ENCODE measurements at places on chromosomes 7 and 10.

DNA sequence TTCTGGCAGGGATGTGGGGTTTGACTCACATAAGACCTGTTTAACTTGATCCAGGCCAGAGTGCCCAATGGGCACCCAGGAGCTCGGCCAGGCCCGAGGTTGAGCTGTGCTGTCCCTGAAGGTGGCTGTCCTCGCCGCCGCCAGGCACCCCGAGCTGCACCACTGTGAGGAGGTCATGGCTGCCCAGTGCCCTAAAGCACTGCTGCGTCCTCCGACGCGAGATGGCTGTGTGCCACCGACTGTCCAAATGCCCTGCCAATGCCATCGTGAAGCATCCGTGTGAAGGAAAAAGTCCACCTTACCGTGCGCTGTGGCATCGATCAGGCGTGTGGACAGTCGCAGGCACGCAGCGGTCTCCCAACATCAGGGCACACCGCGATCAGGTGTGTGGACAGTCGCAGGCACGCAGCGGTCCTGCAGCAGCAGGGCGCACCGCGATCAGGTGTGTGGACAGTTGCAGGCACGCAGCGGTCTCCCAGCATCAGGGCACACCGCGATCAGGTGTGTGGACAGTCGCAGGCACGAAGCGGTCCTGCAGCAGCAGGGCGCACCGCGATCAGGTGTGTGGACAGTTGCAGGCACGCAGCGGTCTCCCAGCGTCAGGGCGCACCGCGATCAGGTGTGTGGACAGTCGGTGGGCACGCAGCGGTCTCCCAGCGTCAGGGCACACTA, 120.3 kb downstream of the VIPR2 start:
- no peak for DNase-seq

DNA sequence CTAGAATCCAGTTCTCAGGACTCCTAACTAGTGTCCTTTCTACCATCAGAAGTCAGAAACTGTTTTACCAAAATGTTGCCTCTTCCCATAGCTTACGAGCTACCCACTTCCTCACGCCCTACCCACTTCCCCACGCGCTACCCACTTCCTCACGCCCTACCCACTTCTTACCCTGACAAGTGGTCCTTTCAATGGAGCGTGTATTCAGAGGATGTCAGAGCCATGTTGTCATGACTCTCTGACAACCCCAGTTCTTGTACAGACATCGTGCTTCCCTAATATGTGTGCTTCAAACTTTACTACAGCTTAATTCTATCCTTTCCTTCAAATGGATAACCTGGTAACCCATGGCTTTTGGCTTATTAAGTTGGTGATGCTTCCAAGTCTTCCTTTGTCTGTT, 84.8 kb upstream of the PHF14 start:
- no peak for DNase-seq

- DNase-seq, result no peak
These were observed 18.4 kb upstream of the BET1 start for GRCh38 chr7:94022550-94022949.

- no peak for DNase-seq
These were observed 30.4 kb downstream of the LEP start for GRCh38 chr7:128271471-128271941.

DNA sequence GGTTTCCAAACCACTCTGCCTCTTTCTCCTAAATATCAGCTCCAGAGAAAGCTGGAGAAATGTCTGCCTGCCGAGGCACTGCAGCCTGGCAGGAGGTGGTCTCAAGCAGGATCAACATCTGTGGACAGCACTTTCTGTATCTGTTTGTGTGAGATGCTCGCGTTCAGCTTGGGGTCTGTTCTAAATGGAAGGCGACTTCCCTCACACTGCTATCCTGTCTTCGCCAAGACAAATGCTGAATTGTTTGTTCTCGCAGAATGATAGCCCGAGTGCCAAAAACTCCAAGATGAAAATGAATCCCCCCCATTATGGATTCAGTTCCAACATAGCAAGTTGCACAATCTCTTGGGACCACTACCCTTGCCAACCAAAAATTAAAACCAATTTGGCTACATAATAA, 72.2 kb upstream of the PALS2 start:
- DNase-seq, result no peak

GRCh38 chr10:78559661-78560340, 509.0 kb upstream of the ZMIZ1 start:
- DNase-seq, result no peak

- DNase-seq, result no peak
These were observed 42.5 kb upstream of the LCOR start for GRCh38 chr10:96789571-96790108.

DNA sequence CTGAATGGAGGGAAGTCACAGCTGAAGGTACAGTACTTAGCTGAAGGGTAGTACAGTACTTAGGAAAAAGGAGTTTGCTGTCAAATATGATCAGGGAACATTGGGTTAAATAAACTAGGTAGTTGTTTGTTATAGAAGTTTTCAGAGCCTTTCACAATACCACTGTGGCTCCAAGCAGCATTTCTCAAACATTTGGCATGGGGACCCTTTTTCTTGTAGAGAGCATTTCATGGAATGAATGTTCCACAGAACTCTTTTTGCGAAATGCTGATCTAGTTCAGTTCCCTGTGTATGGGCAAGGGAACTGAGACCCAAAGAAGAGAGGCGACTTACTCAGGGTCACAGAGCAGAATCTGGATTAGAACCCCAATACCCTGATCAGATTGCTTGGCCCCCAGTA, 31.5 kb upstream of the DDX50 start:
- DNase-seq, result no peak

DNA sequence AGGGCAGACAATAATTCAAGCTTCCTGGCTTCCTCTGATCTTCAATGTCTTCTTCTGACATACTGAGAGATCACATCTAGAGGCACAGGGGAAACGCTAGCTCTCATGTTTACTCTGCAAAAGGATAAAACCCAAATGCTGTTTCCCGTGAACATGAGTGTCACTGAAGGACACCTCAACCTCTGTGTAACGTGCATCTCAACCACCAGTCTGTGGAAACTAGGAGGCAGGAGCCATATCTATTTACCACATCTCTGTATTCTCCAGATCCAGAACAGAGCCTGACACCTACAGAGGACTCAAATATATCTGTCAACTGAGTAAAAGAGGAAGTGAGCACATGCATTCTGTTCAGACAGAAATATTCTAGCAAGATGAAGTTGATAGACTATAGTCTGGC, 140.3 kb upstream of the TARP start:
- DNase-seq, result no peak

DNA sequence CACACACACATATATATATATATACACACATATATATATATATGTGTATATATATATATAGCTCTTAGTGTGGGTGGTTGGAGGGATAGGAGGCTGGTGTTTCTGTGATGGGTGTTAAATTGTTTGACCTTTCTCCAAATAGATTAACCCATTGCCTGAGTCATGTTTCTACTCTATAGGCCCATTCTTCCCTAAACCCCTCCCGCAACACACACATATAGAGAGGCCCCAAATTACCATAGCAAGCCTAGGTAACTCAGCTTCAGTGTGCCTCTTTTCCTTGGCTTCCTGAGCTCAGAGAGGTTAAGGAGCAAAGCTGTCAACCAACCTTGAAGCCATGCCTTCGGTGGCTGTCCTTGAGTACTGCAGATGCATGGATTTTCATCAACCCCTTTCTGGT, 98.7 kb upstream of the ADO start:
- no peak for DNase-seq

DNA sequence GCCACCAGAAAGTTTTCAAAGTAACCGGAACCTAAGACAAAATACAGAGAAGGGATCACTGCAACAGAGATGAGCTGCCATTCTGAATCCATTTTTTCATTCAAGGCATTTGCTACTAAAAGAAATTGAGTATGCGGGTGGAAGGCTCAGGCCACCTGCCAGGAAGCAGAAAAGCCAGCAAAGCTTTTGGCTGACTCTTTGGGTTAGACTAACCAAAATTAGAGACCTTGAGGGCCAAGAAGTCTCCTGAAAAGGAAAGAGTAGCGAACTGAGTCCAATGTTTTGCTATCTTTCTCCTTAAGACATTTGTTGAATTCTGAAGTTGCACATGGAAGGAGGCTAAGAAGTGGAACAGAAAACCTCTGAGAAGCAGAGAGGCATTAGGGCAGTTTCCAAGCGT, 79.0 kb downstream of the FAS start:
- DNase-seq, result no peak

DNA sequence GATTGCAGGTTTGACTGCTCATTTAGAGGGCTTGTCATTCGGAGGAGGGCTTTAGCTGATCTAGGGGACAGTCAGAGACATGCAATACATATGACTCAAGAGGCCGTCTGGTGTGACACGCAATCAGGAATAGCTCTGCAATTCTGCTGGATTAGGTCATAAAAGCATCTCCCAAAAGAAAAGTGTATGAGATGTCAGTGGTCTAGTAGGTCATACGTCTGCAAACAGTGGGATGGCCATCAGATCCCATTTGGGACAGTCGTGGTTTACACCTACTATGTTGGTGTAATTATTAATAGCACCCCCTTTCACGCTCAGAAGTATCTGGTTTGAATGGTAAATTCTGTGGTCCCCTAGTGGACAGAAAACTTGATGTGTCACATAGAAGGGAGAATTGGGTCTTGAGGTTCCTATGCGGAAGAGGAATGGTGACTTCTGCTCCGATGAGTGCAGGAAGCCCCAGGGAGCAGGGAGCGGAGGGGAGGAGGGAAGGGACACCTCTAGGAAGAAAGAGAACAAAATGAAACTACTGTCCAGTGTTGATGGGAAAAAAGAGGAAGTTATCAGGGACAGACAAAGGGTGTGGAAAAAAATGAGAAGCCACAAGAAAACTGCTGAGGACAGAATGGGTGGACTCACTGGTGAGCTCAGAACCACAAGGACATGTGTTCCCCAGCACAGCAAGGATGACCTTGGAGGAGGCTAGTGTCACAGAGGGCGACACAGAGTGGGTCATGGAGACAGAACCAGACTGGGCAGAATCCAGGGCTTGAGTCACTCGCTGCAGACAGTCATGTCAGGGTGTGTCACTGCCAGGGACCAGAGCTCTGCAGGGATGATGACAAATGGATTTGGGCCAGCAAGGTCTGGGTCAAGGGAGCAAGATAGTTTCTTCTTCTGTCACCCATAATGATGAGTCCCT, 59.9 kb downstream of the MAP3K8 start:
- DNase-seq, result no peak

DNA sequence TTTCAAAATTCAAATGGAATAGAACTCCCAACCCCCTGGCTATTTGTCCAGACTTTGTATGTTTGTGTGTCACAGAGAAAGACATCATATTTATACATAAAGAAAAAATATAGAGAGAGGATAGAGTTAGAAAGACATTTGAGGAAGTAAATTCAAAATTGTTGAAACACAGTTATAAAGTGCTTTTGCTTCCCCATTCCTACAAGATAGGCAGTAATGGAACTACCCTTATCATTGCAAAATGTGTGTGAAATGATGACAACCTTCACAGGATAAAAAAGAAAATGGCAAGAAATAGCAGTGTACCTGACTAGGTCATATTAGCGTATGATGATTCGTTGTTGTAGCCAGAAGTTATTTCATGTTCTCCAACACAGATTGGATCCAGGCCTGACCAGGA, 63.1 kb downstream of the FZD1 start:
- no peak for DNase-seq

- no peak for DNase-seq
These were observed 49.1 kb downstream of the NCAPG2 start for GRCh38 chr7:158655507-158655906.

DNA sequence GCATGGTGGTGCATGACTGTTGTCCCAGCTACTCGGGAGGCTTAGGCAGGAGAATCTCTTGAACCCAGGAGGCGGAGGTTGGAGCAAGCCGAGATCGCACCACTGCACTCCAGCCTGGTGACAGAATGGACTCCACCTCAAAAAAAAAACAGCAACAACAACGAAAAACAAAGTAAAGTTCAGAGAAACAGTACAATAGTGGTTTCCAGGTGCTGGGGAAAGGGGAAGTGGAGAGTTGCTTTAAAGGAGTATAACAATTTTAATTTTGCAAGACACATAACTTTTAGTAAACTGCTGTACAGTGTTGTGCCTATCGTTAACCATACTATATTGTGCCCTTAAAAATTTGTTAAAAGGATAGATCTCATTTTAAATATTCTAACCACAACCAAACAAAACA, 662.7 kb upstream of the POT1 start:
- no peak for DNase-seq

All from AG09319 (cell line).